ENCODE measurements at places on chromosomes 1 and 21.

DNA sequence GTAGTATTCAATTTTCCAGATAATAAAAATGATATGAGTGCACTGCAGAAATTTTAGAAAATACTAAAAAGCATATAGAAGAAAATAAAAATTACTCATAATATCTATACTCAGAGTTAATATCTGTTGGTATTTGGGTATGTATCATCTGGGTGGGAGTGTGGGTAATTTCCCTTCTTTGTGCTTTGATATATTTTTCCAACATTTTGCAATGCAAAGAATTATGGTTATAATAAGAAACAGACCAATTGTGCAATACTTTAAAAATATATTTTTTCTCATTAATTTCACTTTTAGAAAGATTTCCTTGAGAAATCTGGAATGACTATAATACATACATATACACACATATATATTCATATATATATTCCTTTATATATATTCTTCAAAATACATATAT is 665.7 kb downstream of the ADGRL2 start:
- no peak for DNase-seq

DNA sequence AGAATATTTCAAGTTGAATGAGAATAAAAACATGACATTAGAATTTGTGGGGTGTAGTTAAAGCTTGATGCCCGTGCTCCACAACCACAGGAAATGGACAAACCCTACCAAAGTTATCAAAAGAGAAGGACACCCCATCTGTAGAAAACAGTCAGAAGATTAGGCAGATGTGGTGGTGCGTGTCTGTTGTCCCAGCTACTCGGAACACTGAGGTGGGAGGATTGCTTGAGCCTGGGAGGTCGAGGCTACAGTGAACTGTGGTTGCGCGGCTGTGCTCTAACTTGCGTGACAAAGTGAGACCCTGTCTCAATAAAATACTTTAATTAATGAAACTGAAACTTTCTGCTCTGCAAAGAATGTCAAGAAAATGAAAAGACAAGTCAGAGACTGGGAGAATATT is 1.5 kb upstream of the SPATC1L start:
- no peak for DNase-seq

- no peak for DNase-seq
Observed at GRCh38 chr1:93109578-93109977, 30.5 kb downstream of the MTF2 start.

DNA sequence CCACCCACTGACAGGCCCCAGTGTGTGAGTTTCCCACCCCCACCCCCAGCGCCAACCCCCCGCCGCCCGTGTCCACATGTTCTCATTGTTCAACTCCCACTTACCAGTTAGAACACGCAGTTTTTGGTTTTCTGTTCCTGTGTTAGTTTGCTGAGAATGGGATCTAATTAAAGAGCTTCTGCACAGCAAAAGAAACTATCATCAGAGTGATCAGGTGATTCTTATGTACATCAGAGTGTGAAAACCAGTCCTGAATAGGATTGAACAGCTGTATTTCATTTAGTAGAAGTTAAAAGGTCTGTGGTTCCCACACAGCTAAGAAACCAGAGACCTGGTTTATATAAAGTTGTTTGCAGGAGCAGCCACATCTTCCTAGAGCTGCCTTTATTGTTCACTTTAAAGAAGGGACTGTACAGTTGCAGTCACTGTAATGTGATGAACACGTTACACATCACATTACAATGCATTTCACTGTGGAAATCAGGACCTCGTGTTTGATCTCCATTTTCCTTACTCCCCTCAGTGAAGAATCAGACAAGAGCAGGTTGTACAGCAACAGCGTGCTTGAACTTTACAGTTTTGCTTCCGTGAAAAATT is 1.2 kb downstream of the GBP6 start:
- no peak for DNase-seq

DNA sequence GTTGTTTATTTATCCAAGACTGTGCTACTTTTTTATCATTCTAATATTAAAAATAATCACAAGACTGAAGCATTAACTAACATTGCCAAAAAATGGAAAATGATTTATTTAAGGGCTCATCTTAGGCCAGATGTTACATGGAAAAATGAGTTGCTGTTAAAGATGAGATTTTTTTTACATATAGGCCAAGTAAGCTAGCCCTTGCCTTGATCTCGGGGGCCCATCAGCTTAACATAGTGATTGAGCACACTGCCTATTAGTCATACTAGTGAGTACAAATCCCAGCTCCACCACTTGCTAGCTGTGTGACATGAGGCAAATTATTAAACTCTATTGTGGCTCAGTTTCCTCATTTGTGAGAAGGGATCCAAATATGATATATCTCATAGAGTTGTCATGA is 275.9 kb upstream of the SNX7 start:
- no peak for DNase-seq

DNA sequence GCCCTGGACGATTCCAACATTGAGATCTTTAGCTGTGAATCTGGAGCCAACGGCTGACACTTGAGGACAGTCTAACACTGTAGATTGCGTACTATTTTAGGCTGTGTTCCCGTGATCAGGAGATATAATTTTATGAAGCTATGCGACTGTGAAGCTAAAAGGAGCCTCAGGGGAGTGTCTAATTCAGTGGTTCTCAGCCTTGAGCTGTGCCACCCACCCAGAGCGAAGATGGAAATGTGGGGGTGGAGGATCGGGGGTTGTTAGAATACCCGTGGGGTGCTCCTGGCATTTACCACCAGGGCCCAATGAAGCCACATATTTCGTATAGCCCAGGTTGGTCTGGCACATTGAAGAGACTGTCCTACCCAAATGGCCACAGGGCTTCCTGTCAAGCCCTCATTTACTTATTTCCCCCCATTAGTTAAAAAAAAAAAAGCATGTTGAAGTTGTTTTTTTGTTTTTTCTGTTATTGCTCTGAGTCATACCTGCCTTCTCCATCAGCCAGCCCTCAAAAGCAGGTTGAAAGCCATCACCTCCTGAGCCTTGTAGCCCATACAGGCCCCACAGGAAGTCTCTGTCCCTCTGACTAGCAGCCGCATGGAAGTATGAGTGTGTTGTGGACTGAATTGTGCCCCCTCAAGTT is 141.7 kb downstream of the GALNT2 start:
- no peak for DNase-seq

DNA sequence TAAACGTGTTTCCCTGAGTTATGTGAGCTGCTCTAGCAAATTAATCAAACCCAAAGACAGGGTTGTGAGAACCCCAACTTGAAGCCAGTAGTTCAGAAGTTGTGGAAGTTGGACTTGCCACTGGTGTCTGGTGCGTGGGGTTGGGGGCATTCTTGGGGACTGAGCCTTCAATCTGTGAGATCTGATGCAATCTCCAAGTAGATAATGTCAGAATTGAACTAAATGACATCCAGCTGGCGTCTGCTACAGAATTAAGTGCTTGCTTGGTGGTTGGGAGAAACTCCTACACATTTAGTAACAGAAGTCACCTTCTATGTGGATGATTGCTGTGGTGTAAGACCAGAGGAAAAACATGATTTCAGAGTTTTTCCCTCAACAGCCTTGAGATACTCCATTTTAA is 207.4 kb downstream of the FGGY start:
- DNase-seq, result no peak

Measured in SHP77 treated with DMSO at 0.1 percent for 48 hours (cell line).